MCF 10A (cell line): ENCODE measurements at places on chromosomes 11 and 22.

DNA sequence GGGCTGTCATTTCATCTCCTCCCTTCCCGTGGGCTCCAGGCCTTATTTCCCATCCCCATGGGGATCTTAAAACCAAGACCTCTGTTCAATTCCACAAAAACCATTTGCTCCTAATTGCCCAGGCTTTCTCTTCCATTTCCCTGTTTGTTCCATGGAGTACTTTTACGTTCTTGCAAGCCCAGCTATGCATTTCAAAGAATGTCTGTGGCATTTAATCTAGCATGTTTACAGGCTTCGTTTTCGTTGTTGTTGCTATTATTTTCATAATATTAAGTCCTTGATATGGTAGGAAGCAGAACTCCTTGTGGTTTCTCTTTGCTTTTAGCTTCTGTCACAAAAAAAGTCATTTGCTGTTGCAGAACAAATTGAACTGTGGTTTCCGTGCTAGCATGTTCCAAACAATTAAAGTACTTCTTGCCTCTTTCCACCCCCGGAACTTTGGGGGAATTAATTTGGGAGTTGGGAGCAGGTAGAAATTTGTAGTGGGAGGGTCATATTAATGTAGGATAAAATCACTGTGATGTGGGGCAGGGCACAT, 68.1 kb upstream of the SLC22A12 start:
- DNase-seq, result no peak

DNA sequence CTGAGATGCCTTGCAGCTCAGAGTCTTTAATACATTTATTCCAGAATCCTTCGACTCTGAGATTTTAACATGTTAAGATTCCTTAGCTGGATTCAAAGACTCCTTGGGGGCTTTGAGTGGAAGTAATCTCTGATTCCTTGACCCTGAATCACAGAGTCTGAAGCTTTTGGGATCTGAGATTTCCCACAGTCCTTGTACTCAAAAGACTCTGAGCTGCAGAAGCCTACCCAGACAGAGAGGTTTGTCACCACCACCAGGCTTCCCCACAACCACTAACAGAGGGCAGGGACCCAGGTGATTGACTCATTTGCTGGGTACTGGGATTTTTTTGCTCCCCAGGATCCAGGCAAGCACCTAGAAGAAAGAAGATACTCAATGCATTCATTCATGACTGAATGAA, 1.4 kb upstream of the SERPINH1 start:
- DNase-seq, result no peak

DNA sequence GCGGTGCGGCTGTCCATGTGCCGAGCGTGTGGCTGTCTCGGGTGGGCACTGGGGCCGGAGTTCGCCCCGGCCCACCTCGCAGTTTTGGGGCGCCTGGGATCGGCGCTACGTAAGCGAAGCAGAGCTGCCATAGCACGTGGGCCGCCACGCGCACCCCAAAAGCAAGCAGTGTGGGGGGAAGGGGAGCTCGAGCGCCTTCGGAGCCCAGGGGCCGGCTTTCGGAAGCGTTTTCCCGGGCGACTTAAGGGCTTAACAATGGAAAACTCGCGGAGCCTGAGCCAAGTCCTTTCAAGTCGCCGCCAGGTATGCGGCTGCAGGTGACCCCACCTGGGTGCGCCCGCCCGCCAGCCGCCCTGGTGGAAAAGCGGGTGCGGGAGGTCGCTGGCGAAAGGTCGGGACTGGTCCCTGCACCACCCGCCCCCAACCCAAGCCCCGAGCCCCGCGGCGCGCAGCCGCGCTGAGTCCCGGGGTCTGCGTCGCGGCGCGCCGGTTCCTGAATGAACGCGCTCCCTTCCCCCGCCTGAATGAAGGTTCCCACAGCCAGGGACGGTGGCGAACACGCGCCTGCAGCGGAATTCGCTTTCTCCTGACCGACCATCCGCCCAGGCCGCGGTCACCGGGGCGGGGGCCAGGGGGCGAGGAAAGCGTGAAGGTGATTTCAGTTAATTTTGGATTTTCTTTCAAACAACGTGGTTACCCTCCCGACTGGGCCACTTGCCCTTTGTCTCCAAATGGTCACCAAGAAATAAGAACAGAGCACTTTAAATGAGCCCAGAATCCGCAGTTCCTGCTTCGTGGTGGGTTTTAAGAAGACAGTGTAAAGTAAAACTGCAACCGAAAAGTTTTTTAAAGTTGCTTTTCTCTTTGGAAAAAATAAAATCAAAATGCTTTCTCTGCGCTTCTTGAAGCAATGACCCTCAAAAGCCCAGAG, 2.8 kb upstream of the CCND1 start:
- DNase-seq, result peak; percentile 57

- DNase-seq, result no peak
Observed at GRCh38 chr11:131910523-131911387, 540.3 kb downstream of the NTM start.

DNA sequence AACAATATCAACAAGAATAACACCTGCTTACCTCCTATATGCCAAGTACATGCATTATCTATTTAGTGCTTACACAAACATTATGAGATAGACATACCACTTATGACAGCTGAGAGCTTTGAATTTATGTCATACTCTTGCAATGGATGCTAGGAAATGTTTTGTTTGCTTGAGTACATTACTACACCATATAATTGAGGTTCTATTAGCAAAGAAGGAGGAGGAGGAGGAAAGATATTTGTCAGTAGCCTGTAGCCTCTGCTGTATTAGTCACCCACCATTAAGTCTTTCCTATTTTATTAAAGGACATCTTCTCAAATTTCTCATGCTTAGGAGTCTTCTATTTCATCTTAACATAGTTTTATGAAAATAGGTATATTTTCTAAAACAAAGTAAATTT, 6.4 kb downstream of the ANO5 start:
- DNase-seq, result no peak

- DNase-seq, result peak; percentile 78
Observed at GRCh38 chr11:67572747-67573419, 10.7 kb upstream of the GSTP1 start.

DNA sequence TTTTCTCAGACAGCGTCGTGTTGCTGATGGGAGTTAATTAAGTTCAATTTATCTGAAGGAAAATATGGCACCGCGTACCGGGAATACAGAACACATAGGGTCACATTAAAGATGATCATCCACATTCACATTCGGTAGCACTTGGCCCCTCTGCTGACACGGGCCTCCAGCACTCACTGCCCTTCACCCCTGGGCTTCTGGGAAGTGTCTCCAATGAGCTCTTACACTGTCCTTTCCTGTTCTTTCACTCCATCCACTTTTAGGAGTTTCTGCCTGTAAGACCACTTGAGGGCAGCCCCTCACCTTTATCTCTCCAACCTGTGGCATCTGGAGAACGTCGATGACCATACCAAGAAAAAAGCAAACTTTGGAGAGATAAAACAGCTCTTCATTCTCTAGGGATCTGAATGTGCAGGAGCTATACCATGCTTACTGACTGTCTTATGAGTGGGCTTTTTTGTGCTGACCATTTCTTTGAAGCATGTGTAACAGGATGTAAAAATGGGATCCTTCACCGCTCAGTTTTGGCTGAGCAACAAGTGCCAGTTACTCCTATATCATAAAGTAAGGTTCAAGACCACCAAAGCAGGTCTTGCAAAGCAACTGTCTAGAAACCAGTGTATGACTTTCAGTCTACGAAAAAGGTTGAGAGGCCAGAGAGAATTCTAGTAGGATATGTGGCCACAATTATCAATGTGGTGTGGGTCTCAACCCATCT, 1.1 kb upstream of the SERGEF start:
- DNase-seq, result no peak

GRCh38 chr11:61109671-61110070, 7.4 kb downstream of the CD5 start:
- DNase-seq, result no peak

DNA sequence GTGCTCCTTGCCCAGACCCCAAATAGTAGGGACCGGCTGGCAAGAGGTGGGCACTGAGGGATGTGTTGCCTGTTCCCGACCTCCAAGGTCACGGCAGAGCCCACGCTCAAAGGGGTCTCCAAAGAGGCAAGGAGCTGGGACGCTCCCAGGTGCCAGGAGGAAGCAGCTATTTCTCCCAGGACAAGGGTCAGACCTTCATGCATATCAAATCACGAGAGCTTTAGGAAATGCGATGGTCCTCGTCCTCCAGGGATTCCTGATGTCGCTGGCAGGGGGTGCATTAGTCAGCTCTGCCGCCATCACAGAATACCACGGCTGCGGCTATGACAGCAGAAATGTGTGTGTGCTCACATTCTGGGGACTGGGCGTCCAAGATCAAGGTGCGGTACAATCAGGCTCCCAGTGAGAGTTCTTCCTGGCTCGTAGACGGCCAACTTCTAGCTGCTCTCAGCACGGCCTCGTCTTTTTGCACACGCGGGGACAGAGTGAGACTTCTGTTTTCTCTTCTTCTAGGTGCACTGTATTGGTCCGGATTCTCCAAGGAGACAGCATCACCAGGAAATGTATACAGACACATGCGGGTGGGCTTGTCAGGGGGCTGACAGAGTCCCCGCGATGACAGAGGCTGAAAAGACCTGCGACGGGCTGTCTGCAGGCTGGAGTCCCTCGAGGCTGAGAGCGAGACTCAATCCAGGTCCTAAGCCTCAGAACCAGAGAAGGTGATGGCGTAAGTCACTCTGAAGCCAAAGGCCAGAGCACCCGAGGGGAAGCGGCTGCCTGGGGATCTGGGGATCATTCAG, 81.6 kb downstream of the SHANK2 start:
- no peak for DNase-seq

DNA sequence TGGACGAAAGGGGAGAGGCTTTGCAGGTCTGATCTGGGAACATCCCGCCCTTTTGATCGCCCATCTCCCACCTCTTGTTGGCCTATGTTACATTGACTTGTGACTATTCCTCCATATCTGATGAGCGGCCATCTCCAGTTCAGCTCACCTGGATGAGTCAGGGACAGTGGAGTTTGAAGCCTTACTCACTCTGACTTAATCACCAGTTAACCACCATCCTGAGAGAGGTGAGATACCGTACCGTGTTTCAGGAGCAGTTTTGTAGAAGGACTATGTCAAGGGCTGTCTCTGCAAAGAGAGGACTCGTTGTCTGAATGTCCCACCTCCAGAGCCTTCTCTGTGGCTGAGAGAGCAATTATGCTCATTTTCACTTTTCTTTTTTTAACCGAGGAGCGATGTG, 771.7 kb downstream of the NTM start:
- DNase-seq, result no peak

GRCh38 chr11:47171856-47172255, 4.8 kb downstream of the ARFGAP2 start:
- no peak for DNase-seq

DNA sequence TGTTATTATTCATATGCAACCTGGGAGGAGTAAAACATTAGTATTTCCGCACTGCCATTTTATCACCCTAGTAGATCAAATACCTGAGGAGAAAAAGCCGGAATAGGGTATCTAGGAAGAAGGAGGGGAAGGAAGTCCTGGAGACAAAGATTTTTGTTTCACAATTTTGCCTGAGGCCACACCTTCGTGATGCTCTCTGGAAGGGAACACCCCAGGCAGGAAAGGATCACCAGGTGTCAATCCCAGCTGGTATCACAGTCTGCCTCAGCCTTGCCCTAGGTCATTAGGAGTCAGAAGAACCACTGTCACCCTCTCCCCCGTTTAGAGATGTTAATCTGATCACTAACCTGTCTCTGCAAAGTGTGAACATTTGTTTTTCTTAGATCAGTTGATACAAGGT, 35.4 kb upstream of the IGSF9B start:
- DNase-seq, result peak; percentile 14

DNA sequence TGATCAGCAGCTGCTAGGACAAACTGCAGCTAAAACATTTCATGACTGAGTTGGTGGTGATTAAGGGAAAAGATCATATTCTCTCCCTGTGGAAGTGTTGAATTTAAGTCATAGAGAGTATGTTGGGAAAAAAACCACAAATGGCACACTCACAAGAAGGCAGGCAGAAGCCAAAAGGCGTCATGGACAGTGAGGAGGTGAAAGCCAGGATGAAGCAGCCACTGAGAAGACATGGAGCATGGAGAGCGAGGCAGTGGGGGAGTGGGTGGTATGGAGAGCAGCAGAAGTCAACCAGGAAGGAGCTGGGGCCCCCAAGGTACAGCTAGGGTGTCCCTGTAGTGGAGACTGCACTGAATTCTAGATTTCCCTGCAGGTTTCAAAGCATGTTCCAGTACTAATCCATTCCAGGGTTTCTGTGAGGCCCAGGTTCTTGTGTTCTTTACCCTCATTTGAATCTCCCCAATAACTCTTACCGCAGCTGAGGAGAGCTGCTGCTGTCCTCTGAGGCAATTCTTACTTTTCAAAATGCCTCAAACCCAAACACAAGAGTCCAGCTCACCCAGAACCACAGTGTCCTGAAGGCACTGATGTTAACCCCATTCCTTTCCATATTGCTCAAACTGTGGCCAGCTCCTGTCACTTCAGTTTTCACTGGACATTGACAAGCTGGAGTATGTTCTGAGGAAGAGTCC, 191.8 kb upstream of the E2F8 start:
- DNase-seq, result peak; percentile 88

GRCh38 chr22:47918276-47918921, 1155.9 kb downstream of the TBC1D22A start:
- DNase-seq, result no peak

DNA sequence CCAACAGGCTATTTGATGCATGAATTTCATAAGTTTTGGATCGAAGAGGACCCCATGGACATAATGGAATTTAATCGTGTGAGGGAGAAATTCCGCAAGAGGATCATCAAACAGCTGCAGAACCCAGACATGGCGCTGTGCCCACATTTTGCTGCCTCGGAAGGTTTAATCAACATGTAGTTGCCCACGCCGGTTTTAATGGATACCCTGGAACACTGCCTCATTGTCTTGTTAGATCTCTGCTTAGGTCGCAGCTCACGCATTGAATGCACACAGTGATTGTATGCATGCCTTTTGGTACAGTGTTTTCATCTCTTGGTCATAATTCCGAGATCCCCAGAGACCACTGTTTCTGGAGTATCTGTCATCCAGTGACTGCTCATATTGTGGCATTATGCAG, 46.8 kb downstream of the SLN start:
- peak; percentile 9 for DNase-seq

DNA sequence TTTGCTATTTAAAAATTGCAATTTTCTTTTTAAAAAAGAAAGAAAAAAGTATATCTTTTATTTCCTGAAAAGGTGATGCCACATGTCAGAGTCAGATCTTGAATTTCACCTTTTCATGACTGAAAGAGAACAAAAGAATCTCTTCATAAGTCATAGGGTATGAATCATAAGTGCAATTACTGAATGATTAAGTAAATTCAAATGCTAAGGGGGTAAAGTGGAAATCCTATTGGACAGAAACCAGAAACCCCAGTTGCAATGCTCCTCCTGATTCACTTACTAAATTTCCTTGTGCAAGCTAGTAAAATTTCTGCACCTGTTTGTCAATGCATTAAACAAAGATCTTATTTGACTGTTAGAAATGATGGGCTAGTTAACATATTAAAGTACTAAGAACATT, 8.2 kb upstream of the PRRG4 start:
- DNase-seq, result peak; percentile 74

- DNase-seq, result no peak
Observed at GRCh38 chr11:117925198-117925925, 3.8 kb downstream of the TMPRSS13 start.
